ENCODE measurements at places on chromosomes 12 and 14. TPM values are rescaled to one million over a fixed set of nuclear protein-coding genes. Genes with fewer than 3 reads are reported as not detected.

DNA sequence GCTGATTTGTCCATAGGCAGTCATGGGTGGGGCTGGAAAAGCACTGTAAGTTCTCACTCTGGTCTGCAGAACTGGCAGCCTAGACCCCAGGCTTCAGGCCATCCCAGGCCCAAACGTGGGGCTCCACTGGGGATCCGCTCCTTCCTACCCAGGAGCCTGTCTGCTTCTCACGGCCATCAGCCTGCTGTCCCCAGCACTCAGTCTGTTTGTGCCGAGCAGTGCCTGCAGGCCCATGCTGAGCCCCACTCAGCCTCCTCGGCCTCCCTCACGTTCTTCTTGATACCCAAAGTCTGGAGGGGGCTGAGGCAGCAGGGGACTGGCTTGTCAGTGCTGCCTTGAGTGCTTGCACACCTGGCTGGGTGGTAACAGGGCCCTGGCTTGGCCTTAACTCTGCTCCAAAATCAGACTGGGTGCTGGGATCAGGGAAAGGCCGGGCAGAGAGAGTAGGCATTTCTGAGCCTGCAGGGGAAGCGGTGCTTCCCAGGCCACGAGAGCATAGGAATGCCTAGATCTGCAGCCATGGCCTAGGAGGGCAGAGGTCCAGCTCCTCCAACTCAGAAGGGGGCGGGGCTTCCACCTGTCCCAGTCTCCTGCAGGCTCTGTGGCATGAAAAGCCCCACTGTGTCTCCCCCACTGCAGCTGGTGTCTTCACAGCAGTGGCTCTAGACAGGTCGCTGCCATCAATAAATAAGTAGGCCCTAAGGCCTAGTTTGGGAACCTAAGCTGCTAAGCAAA, 772.4 kb upstream of the FBXO33 start:
- no peak for DNase-seq
- no peaks in the 10 kb centered on the region for H3K36me3 ChIP-seq
- H3K4me3 ChIP-seq = no peak overlapping the region
- H3K27me3 ChIP-seq = no peaks in the 10 kb centered on the region

DNA sequence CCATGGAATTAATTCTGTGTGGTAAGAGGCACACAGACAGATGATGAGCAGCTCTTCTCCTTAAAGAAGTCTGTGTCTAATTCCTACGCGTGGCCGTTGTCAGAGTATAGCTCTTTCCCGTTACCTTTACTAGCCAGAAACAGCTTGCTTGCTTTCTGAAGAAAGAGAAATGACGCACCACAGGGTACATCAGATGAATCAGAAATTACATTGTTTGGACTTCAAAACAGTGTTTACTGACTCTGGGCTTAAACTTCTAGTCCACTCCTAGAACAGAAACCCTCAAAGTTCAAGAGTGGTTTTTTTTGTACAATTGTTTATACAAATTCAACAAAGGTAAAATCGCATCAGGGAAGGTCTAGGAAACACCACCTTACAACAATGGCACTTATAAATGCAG, 29.0 kb downstream of the RNF34 start:
- H3K27me3 ChIP-seq = no peaks in the 10 kb centered on the region
- no peak overlapping the region for H3K4me3 ChIP-seq
- H3K36me3 ChIP-seq = peaks cover 56% of the 10 kb centered on the region
- no peak for DNase-seq
- peaks cover 39% of the 10 kb centered on the region for H3K4me1 ChIP-seq

DNA sequence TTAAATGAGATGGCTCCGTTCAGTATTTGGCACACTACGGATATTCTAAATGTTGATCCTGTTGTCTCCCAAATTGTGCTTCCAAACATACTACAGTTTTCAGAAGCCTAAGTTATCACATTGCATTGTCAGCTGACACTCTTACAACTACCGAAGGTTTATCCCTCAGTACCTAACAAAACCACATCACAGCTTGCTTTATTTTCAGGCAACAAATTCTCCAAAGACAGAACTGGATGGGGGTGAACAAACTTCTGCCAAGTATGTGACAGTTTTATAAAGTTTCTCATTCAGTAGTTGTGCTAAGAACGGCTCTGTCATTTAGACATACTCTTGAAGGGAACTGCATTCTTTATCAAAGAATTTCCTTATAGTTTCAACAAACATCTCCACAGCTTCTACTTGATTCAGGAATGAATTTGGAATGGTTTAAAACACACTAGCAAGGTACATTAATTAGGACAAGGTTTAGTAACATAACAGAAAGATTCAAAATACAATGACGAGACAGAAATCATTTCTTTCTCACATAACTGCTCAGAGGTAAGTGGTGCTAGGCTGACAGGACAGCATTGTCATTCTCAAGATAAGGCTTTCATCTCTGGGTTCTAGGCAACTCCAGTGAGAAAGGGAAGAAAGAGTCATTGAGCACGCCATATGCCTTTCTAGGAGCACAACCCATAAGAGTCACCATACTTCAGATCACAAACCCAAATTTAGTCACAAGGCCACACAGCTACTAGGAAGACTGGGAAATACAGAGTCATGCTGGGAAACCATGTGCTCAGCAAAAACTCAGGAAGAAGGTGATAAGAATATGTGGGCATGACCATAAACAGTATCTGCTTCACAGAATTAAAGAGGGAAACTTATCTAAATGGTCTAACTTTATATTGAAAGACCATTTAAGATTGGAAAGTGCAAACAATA, 100.7 kb downstream of the DUSP6 start:
- no peak for DNase-seq
- peaks cover 4% of the 10 kb centered on the region for H3K4me1 ChIP-seq
- H3K27ac ChIP-seq = no peak overlapping the region
- no peaks in the 10 kb centered on the region for H3K27me3 ChIP-seq
- H3K36me3 ChIP-seq = no peaks in the 10 kb centered on the region

FAM186B gene
- not detected for polyA plus RNA-seq

- H3K27me3 ChIP-seq = no peaks in the 10 kb centered on the region
- DNase-seq = no peak
- peaks cover 13% of the 10 kb centered on the region for H3K36me3 ChIP-seq
- peak overlapping the region; percentile 90 for H3K4me3 ChIP-seq
Measured at GRCh38 chr14:23301969-23302289, 730 bp downstream of the PPP1R3E start.

DNA sequence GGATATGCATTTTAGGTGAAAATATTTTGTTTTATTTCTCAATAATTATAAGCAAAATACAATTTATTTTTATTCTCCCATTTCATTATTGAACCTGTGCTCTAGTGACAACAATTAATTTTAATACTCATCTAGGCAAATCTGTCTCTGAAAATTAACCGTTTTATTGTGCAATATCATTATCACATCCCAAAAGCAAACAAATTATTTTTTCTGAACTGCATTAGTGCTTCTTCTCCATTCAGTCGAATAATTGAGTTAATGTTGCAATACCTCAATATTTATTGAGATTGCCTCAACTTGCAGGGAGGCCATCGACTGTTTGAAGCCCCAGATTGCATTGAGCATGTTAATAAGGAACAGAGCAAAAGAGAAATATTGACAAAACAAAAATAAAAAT, 303.2 kb upstream of the LRFN5 start:
- no peaks in the 10 kb centered on the region for H3K36me3 ChIP-seq
- DNase-seq = no peak
- H3K27ac ChIP-seq = no peak overlapping the region
- H3K27me3 ChIP-seq = no peaks in the 10 kb centered on the region

PSEN1 gene
- polyA plus RNA-seq = 42.4 TPM

GRCh38 chr12:112151766-112152541, 26.6 kb downstream of the TRAFD1 start:
- no peak overlapping the region for H3K27ac ChIP-seq
- no peak for DNase-seq
- H3K27me3 ChIP-seq = no peaks in the 10 kb centered on the region
- peaks cover 64% of the 10 kb centered on the region for H3K36me3 ChIP-seq
- no peak overlapping the region for H3K4me3 ChIP-seq

GRCh38 chr12:27424631-27425230, 21.8 kb upstream of the SMCO2 start:
- H3K27me3 ChIP-seq = no peaks in the 10 kb centered on the region
- H3K4me3 ChIP-seq = no peak overlapping the region
- H3K27ac ChIP-seq = no peak overlapping the region
- no peaks in the 10 kb centered on the region for H3K4me1 ChIP-seq
- no peaks in the 10 kb centered on the region for H3K36me3 ChIP-seq

DNA sequence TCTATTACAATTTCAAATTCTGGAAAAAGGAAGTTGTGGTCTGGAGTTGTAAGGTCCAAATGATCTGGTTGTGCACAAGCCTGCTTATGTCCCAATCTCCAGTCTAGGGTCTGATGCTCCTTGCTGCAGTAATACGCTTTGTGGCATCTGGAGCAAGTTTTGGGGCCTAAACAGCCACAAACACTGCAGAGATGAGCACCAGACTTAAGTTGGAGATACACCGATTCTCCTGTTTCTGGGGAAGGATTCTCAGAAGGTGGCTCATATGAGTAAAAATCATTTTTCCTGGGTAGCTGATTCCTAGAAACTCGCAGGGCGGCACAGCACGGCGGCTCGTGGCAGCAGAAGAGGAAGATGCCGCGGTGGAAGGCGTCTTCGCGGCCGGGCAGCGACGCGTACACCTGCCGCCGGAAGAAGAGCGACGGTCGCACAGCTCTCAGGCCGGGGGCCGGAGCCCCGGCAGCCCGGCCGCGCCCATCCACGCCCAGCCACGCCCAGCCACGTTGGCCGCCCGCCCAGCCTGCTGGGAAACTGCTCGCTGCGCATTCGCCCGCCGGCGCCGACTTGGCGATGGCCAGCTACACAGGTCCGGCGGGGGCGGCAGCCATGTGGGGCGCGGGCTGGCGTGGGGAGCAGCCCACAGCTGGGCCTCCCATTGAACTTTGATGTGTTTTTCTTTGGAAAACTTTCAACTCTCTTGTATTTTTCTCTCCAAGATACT, 129.0 kb downstream of the ASCL4 start:
- H3K36me3 ChIP-seq = no peaks in the 10 kb centered on the region
- peak; percentile 28 for DNase-seq
- H3K27ac ChIP-seq = no peak overlapping the region
- H3K4me3 ChIP-seq = no peak overlapping the region
- peaks cover 26% of the 10 kb centered on the region for H3K27me3 ChIP-seq

DNA sequence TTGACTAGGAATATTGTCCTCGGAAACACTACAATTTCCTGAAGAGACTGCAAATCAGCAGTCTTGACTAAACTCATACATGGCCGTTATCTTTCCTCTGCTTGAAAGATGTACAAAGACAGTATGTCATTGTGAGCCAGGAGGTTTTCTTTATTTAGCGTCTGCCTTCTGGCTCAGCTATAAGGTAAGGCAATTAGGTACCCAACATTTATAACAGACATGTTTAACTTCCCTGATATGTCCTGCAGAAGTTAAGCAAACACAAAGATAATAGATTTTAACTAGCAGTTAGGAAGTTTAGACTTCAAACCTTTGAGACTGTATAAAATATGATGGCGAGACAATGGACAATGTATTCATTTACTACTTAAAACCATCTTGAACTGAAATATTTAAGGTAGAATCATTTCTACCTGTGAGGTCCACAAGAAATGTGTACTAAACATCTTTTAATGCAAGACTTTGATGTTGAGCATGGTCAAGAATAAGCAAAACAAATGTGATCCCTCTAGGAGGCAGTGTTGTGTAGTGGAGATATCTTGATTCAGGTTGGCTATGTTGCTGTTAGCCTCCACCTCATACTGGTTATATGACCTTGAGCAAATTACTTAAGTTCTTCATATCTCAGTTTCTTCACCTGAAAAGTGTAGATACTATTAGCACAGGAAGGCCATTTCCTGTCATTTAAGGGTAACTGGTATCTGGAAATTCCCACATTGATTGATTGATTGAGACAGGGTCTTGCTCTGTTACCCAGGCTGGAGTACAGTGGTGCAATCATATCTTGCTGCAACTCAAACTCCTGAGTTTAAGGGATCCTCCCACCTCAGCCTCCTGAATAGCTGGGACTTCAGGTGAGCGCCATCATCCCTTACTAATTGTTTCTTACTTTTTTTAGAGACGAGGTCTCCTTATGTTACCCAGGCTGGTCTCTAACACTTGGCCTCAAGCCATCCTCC, 96.3 kb upstream of the EEA1 start:
- H3K27ac ChIP-seq = no peak overlapping the region
- H3K4me1 ChIP-seq = no peaks in the 10 kb centered on the region
- DNase-seq = peak; percentile 9
- H3K4me3 ChIP-seq = no peak overlapping the region

DNA sequence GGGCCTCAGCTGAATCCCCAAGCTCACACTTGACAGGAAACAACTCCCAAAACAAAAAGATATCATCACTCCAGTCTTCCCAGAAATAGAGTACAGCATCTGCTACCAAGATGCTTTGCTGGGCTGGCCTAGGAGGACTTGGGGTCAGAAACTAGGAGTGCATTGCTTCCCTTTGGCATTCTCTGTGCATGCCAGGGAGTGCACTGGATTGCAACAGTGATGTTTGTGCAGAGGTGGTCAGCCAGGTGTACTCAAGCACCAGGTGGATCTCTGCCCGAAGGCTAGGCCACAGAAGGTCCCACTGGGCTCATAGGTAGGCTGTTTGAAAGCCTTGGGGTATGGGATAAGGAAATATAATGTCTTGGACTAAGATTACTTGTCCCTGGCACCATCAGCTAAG, 51.1 kb downstream of the RAB35 start:
- H3K27ac ChIP-seq = no peak overlapping the region
- H3K27me3 ChIP-seq = no peaks in the 10 kb centered on the region
- DNase-seq = no peak
- no peaks in the 10 kb centered on the region for H3K36me3 ChIP-seq

GUCY2C gene
- polyA plus RNA-seq = 0.10 TPM

- H3K27ac ChIP-seq = no peak overlapping the region
- peak; percentile 53 for DNase-seq
- H3K4me1 ChIP-seq = peaks cover 47% of the 10 kb centered on the region
- peaks cover 69% of the 10 kb centered on the region for H3K27me3 ChIP-seq
- no peaks in the 10 kb centered on the region for H3K36me3 ChIP-seq
- H3K4me3 ChIP-seq = peak overlapping the region; percentile 41
Measured at GRCh38 chr12:26122061-26122680, 2.7 kb downstream of the BHLHE41 start.

DNA sequence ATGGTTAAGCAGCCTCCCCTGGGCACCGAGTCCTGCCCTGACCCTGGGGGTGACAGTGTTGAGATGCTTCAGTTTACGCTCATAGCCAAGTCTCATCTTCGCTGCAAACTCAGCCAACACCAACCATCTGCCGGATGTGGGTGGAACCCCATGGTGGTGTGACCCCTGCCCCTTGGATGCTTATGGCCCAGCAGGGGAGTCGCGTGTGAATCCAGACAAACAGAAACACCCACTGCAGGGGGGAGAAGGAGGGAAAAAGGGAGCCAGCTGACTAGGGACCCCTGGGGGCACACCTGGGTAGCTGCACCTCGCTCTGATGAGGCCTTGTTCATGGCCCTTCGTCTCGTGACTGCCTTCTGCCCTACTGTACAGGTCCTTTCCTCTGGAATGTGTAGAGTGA, 23.8 kb downstream of the AACS start:
- no peak overlapping the region for H3K4me3 ChIP-seq
- DNase-seq = no peak
- H3K27me3 ChIP-seq = no peaks in the 10 kb centered on the region

NT5DC3 gene
- 1.5 TPM for polyA plus RNA-seq

REP15 gene
- not detected for polyA plus RNA-seq

- H3K4me1 ChIP-seq = no peaks in the 10 kb centered on the region
- no peak for DNase-seq
- no peaks in the 10 kb centered on the region for H3K27me3 ChIP-seq
- no peak overlapping the region for H3K4me3 ChIP-seq
- H3K36me3 ChIP-seq = no peaks in the 10 kb centered on the region
Measured at GRCh38 chr12:69457433-69457832, 12.8 kb upstream of the FRS2 start.

All from CD14-positive monocyte (primary cell).